ENCODE measurements at places on chromosomes 5 and 9.

GRCh38 chr5:148166550-148167283, 1.6 kb upstream of the SPINK14 start:
- DNase-seq, result no peak

DNA sequence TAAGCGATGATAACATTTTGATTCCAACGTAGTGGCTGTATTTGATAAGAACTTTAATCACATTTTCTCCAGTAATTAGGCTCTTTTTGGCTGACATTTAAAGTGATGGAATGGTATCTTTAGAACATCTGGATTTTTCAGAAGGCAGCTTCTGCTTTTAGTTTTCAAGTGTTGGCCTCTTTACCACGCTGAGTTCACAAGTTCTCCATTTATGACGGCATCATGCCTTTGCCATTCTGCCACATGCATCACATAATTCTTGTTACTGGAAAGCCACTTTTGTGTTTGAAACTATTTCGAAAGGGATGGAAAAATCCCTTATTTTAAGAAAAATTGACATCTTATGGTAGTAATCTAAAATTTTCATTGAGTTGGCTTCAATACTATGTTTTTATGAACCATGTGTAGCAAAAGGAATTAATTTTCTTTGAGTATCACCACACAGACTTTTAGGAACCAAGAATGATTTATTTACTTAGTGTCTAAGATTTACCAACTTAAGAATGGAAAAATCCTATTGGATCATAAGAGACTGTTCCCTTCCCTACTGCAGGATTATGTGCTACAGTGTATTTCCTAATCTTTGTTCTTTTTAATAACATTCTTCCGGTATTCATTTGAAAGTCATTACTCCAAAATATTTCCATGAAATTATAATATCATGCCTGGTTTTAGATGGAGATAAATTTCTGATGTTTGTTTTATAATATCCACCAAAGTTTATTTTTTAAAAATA, 344.2 kb downstream of the ADGRV1 start:
- no peak for DNase-seq

DNA sequence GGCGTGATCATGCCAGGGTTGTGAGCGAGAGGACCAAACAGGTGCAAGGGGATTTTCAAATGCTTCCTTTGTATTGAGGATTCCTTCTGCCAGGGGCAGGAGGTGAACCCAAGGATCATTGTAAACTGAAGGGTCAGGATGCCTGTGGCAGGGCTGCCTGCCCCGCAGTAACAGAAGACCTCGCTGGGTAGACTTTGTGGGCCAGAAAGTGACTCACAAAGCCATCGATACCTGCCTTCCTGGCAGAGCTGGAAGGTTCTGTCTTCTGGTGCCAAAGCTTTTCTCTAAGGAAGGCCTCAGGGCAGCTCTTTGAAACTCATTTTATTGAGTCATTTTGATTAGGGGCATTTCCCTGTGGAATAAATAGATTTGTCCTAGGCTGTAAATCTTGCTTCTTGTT, 223.4 kb downstream of the ICE1 start:
- no peak for DNase-seq

- no peak for DNase-seq
Observed at GRCh38 chr9:78397045-78397444, 100.1 kb downstream of the PSAT1 start.
